ENCODE measurements at places on chromosomes 5 and 9. TPM values are rescaled to one million over a fixed set of nuclear protein-coding genes. Genes with fewer than 3 reads are reported as not detected.

Gene PCDHGB3
- total RNA-seq: 2.4 TPM

Gene RORB
- not detected for total RNA-seq

Gene GAS1
- total RNA-seq: 170 TPM

Gene SPATA31A3
- not detected for total RNA-seq

Gene DCAF12
- 20.2 TPM for total RNA-seq

Gene EIF4E1B
- not detected for total RNA-seq

Gene SLC6A18
- not detected for total RNA-seq

Gene SLIT3
- 13.2 TPM for total RNA-seq

Gene PCDHB9
- total RNA-seq: not detected

Gene SUSD3
- 1.1 TPM for total RNA-seq

Gene PCDHB3
- not detected for total RNA-seq

Gene TNFSF8
- total RNA-seq: not detected

Gene SCGB3A2
- total RNA-seq: not detected

Gene C5orf52
- total RNA-seq: not detected

Gene ZNF622
- total RNA-seq: 32.0 TPM

Gene GARNL3
- 3.2 TPM for total RNA-seq

Gene TAL2
- not detected for total RNA-seq

Gene RGS7BP
- 0.36 TPM for total RNA-seq

Gene GCNT1
- 15.6 TPM for total RNA-seq

Gene CDH6
- 1.9 TPM for total RNA-seq

Gene ADAMTSL1
- total RNA-seq: 10.0 TPM

Gene SPINK13
- total RNA-seq: not detected

Gene C9orf50
- total RNA-seq: not detected

Gene ARID3C
- 0.72 TPM for total RNA-seq

Gene CDX1
- not detected for total RNA-seq

Gene CCDC69
- total RNA-seq: 6.1 TPM

Gene IFNK
- not detected for total RNA-seq

Gene POU5F2
- total RNA-seq: 0.16 TPM

Gene HEMGN
- total RNA-seq: not detected

Gene PCDHGA10
- total RNA-seq: 5.0 TPM

Gene FGF1
- 37.7 TPM for total RNA-seq

Gene GPR150
- 0.54 TPM for total RNA-seq

Gene OBP2B
- not detected for total RNA-seq

Gene BTNL9
- total RNA-seq: not detected

Gene FBP2
- total RNA-seq: not detected

Gene ZMAT2
- 23.8 TPM for total RNA-seq

Gene TLX3
- total RNA-seq: not detected

Gene SLC2A6
- total RNA-seq: 50.4 TPM

Gene OSTF1
- total RNA-seq: 27.9 TPM

Gene SNCAIP
- total RNA-seq: not detected

Gene ENC1
- 46.2 TPM for total RNA-seq

Gene SLC1A1
- 58.3 TPM for total RNA-seq

Gene LHX2
- under 0.01 TPM for total RNA-seq

Gene SCGB3A1
- total RNA-seq: not detected

Gene TOMM5
- 120 TPM for total RNA-seq

Gene SLCO6A1
- not detected for total RNA-seq

Gene CAMK4
- 0.97 TPM for total RNA-seq

Gene TEX48
- total RNA-seq: not detected

Gene HMCN2
- not detected for total RNA-seq

Gene PRDM9
- total RNA-seq: not detected

Gene GABRA1
- total RNA-seq: not detected

Gene BTNL3
- not detected for total RNA-seq

Gene FOXD1
- 2.1 TPM for total RNA-seq

Gene LCN1
- not detected for total RNA-seq

Gene FAM153A
- total RNA-seq: not detected

Data from cardiac atrium fibroblast (primary cell).